ENCODE measurements at places on chromosomes 4 and X.

- peak; percentile 51 for DNase-seq
These were observed 300.1 kb upstream of the SLC7A11 start for GRCh38 chr4:138542191-138542776.

DNA sequence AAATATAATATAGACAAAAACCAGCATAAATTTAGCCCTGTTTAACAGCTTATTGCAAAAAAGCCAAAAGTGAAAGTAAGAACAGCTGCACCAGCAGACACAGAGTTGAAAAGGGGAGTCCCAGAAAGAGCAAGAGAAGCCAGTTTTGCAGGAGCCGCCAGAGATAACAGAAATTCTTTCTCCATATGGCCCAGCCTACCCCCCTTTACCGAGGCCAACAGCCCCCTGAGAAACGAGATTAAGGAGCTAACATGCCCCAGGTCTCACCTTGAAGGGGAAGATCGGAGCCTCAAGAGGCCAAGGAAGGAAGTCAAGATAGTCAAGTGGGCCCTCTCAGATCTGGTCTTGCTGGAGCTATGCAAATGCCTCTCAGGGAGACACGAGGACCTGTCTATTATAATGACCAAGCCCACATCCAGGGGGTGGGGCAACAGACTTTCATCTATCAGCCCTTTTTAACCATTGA is 4.8 kb downstream of the ACOX3 start:
- DNase-seq: no peak

- DNase-seq: no peak
These were observed 28.9 kb downstream of the XK start for GRCh38 chrX:37714479-37714878.

DNA sequence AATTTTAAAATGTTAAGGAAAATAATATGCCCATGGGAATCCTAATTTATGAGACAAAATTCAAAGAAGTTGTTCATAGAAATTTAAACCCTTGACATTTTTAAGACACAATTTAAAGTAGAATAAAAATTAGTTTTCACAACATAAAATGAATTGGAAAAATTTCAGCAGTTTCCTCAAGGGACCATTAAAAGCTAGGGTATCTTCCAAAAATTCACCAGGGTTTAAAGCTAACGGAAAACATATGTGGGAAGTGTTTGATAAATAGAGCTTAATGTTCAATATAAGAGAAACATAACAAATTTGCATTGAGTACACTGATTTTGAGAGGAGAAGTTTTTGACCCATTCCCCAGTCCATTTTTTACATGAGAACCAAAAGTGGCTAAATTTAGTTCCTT is 228.9 kb upstream of the TTC29 start:
- DNase-seq: no peak

DNA sequence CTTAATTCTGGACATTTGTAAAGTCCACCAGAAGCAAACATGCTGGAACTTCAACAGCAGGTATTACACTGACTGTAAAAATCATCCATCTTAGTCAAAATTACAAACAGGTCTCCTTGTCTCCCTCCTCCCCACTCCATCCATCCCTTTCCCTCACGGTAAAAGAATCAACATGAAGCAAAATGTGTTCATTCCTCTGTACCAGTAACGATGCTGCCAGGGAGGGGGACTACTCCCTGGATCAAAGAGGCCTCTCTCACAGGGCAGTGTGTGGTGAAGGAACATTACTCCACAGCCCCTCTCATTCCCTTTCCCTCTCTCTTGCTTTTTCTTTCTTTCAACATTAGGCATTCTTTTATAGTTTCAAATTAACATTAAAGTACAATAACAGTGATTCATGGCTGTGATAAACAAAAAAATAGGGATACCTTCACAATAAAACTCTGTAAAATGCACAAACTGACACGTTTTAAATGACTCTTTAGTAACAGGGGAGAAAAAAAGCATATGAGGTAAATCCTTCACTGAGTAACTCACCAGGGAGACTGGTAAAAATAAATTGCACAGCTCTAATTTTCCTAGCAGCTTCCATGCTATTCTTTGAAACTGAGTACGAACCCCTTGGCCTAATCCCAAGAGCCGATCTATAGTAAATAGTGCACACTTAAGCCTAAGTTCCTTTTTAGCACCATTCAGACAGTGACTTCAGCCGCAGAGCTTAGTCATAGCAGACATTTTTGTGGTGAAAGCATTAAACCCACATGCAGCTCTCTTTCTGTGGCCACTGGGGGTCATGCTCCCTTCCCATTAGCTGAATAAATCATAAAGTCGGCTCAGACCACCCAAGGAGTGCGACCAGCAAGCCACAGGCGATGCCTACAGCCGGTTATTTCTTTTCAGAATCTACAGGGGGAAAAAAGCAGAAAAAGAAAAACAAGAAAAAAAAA is 215.6 kb upstream of the GYPA start:
- DNase-seq: peak; percentile 92

GRCh38 chrX:96688789-96689188 is 4.1 kb downstream of the DIAPH2 start:
- DNase-seq: no peak

DNA sequence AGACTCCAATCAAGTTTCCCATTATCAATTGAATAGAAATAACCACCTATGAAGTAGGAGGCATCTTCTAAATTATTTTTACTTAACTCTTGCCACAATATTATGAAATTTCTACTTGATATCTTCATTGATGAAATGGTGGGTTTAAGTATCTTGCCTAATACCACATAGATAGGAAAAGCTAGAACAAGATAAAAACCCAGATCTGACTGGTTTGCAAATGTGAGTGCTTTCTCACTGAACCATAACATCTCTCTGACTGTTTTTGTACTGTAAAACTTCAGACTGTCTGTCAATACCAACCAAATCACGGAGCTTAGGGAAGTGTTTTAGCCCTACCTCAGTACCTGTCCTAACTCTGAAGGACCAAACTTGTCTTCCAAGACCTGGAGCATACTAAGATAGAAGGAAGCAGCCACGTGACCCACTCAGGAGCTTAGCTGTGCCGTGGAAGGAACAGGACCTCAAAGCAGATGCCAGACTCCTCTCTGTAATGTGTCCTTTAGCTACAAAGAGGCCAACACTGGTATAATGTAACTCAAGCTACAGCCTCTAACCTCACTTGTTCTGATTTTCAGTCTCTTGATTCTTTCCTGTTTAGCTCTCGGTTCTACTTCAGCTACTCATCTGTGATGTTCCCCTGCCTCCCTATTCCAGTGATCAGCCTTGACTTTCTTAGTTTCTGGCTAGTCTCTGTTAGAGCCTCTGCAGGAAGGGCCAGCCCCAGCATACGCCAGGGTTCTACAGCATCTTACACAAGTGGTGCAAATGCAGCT is 84.4 kb downstream of the LRP2BP start:
- DNase-seq: no peak

- DNase-seq: no peak
These were observed 414.3 kb upstream of the RPS6KA3 start for GRCh38 chrX:20680998-20681397.

- no peak for DNase-seq
These were observed 25.2 kb upstream of the PLAC1 start for GRCh38 chrX:134683351-134684005.

- DNase-seq: no peak
These were observed 16.7 kb upstream of the AREG start for GRCh38 chr4:74428276-74428675.

DNA sequence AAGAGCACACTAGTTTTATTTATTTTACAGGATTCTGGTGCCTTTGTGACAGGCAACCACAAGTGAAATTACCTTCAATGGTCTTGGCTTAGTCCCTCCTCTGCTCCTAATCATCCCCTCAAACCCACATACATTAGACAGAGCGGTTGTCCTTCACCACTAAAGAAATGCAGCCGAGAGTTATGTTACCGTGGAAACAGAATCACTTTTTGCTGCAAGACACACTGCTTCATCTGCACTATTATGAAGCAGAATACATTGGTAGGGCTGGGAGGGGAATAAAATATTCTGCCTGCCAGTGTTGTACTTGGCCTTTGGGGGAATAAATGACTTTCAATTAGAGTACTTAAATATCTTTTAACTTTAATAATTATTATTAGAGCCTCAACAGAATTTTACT is 75.2 kb downstream of the ARHGEF38 start:
- DNase-seq: no peak

DNA sequence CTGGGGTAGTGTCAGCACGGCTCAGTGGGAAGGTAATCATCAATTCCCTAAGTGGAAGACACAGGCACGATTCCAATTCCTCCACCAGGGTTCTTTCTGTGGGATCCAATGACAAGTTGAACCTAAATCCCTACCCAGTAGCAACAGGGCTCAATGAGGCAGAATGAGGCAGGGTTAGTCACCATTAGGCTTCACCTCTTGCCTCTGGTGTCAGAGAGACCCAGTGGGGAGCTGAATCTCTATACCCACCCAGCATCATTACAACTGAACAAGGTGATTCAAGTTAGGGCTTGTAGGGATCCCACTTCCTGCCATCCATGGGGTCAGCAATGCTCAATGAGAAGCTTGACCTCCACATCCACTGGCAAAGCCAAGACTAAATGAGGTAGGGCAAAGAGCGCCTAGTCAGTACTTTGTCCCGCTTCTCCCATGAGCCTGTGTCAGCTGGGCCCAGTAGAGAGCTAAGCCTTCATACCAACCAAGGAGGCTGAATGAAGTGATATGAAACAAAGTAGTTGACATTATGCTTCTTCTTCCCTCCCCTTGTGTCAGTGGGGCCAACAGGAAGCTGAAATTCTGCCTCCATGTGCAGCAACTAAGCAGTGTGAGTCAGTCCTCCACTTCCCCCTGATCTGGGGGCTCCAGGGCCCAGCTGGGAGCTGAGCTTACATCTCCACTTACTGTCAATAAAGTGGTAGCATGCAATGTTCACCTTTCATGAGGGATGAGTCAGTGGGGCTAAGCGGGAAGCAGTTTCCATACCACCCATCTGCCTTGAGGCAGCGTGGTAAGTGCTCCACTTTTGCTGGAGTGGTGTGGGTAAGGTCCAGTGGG is 36.4 kb upstream of the RBM41 start:
- peak; percentile 4 for DNase-seq

DNA sequence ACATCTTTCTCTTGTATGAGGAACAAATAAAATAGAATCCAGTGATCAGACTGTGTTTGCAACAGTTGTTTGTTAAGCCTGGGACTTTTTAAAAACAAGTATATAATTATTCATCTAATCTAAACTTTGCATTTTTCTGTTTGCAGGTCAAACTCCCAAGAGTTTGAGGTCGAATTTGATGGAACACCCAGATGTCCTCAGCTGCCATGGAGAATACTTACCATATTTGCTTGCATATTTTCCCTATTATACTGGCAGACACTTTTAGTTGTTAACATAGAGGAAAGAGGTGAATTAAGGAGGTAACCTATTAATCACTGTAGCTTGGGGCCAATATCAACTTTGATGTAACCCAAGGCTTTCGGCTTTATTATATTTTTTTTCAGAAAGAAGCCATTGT is 401.5 kb upstream of the DIPK2B start:
- DNase-seq: peak; percentile 8

DNA sequence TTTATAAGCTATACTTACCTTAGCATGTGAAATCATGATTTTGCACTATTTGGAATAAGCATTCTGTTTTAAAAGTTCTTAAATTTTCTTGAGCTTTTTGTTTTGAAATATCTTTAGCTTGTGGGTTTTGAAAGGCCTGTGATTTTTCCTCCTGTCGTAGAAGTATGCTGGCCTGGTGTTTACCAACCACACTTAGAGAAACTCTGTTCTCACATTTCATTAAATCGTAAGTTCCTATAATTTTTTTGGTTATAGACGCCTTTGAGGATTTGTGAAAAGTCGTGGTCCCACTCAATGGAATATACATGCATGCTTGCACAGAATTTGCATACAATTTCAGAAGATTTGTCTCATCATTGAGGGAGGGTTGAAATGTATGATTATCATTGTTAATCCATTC is 63.6 kb downstream of the PDLIM5 start:
- no peak for DNase-seq

DNA sequence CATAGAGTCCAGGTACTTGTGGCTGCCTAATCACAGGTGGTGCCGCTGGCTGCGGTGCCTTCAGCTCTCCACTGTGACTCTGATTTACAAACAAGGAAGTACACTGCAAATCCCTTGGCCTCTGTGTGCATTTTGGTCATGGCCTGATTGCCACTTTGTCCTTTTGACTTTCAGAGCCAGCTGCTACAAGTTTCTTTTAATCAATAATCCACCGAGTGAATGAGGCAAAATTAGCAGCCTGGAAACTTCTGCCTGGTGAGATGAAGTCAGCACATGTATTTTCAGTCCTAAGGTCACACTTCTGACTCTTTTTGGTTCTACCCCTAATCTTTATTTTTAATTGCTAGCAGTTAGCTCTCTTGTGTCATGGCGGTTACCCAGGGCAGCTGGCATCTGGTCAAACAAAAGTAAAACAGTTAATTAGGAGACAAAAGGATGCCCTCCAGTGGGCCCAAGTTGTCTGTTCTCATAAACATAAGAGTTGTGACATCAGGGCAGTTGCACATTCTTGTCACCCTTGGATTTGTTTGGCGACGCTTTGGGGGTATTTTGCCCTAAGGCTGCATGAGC is 62.3 kb upstream of the LNX1 start:
- DNase-seq: peak; percentile 13

- no peak for DNase-seq
These were observed 18.6 kb downstream of the HELT start for GRCh38 chr4:185036842-185037241.

DNA sequence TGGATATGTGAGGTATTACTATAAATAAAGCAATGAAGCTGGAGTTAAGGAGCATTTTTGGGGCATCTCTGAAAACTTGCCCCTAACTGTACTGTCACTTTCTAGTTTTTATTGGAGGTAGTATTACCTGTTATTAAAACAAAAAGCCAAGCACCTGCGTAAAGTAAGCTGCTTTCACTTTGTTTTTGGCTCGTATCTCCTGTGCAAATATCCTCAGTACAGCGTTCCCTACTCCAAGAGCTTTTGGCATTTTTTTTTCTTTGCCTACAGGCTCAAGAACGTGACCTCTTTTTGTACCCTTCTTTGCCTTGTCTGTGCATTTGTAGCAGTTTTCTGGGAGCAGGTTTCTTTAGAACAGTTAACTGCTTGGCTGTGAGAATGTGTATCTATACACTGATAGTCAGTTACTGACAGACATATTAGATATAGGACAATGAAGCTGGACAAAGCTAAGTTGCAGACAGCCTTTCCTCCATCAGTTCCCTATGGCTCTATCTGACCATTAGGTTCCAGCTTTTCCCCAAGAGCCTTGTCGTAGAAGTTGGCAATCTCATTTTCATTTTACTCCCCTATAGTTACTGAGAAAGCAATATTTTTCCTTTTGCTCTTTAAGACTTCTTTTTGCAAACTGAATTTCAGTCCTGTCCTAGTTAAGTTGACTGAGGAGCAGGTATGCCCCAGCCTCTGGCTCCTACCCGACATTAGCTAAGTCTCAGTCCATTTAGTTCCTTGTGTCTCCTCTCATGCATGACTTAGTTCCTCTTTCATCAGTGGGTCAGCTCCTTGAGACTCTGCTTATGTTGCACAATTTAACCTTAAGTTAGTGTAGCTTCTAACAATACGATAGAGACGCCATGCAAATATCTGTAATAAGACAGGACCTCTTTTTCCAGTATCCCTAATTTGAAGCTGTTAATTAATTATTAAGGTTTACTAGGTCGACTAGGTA is 71.5 kb upstream of the HPRT1 start:
- DNase-seq: no peak

DNA sequence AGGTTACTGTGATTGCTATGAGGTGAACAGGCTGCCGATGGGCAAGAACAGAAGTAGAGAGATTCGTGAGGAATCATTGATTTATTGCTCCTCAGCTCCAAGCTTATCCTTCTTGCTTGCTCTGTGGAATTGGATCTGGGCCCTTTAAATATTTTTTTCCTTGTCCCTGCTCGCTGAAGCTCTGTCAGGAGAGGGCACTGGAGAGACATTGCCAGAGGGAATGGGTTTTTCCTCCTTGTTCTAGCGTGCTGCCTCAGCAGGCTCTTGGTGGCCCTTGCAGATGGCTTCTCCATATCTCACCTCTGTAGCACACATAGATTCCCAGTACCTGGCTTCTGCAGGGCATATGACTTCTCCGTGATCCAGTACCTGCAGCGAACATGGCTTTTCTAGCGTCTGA is 67.4 kb downstream of the CNGA2 start:
- peak; percentile 2 for DNase-seq
